Stimulated activated CD8-positive, alpha-beta memory T cell treated with anti-CD3 and anti-CD28 coated beads, Interleukin-4, amount 100 ng/mL, for 1 hour (primary cell): ENCODE measurements at places on chromosomes 1 and 21.

GRCh38 chr1:190436615-190437014 is 41.0 kb downstream of the BRINP3 start:
- DNase-seq, result no peak

DNA sequence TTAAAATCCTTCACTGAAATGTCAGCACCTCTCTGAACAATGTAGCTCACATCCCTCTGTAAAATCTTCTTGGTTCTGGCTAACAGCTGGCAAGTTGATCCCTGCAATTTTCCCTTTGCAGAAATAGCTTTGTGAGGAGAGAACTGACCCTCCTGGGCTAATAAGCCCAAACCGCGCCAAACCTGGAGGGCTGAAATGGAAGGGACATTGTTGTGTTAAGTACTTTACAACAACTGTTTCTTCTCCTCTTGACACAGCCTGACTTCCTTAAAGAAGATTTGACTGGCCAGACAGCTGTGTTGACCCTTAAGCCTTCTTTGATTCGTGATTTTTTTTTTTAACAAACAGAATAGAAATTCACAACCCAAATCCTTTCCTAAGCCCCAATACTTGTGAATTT is 5.7 kb downstream of the LMX1A start:
- no peak for DNase-seq

DNA sequence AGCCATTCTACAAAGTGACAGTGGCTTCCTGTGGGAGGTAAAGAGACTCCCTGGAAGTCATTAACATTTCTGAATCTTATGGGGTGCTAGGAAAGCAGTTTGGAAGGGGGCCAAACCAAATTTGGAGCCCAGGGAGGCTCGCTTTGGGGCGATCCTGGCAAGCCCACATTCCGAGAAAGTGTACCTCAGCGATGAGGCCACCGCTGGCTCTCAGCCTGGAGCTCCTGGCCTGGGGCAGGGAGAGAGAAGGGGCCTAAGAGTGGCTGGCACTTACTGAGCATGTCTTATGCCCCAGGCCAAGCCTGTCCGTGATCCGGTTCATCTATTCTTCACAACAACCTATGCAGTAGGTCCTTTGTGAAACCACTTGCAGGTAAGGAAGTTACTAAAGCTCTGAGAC is 98.8 kb downstream of the CCDC185 start:
- no peak for DNase-seq

DNA sequence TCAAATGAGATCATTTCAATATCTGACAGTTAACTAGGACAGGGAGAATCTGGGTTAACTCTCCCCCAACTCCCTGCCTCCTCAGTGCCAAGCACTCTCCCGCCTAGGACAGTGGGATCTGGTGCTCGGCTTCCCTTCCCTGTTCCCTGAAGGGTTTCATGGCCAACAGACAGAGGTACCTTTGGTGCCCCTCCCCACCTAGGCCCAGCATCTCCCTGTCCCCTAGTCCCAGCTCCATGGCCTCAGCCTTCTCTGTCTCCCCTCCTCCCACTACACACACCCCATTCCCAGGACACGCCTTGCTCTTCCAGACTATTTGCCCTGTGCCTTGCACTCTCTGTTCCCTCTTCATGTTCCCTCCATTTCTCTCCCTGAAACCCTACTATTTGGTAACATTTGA is 77.1 kb downstream of the CD247 start:
- DNase-seq, result no peak

GRCh38 chr1:156126043-156126629 is 11.6 kb downstream of the LMNA start:
- DNase-seq, result no peak

DNA sequence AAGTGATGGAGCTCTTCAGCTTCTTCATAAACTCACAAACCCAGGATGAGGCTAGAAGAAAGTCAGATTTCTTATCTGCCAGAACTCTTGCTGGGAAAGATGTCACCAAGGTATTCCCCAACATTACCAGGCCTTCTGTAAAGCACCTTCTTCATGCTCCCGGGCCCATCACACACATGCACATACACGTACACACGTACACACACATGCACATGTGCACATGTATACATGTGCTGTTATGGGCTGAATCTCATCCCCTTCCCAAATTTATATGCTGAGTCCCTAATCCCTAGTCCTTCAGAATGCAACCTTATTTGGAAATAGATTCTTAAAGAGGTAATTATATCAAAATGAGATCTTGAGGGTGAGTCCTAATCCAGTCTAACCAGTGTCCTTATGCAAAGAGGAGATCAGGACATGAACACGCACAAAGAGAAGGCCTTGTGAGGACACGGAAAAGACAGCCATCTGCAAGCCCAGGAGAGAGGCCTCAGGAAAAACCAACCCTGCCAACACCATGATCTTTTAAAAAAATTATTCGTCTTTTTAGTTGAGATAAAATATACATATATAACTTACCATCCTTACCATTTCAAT is 76.4 kb upstream of the LYST start:
- no peak for DNase-seq

- no peak for DNase-seq
Measured at GRCh38 chr1:83052865-83053264, 946.1 kb downstream of the TTLL7 start.
